Inflammatory macrophage treated with lipopolysaccharide for 4 hours (primary cell): ENCODE measurements at places on chromosomes 1 and 21.
A peak's percentile ranks its signal among the peaks of the same experiment; 100 is the strongest.

- peak; percentile 70 for DNase-seq
These were observed 48.2 kb downstream of the SPSB1 start for GRCh38 chr1:9340864-9341263.

- DNase-seq, result peak; percentile 8
These were observed 38.8 kb downstream of the WNT4 start for GRCh38 chr1:22104094-22104493.

DNA sequence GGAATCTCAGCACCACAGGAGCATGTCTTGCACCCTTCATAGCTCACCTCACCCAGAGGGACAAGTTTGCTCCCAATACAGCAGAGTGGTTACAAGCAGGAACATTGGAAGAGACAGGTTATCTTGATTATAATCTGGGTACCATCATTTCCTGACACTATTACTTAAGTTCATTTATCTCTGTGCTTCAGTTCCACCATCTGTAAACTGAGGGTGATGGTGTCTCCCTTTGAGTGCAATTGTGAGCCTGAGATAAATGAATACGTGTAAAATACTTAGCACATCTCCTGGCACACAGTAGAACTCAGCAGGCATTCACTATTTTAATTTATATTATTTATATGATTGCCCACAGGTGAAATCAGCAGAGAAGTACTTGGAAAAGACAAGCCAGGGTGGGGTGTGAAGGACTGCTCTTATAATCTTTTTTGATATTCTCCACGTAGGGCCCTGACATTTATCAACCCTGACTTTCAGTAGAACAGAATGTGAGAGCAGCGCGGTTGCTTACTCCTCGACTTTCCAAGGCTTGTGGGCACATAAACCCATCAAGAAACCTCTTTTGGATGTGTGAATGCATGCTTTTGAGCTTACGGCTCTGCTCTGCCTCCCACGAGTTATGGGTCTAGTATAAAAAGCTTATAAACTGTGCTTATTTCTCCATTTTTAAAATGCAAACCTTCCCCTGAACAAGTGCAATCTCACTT, 34.9 kb downstream of the DUSP10 start:
- no peak for DNase-seq

GRCh38 chr1:22772014-22772413, 61.4 kb downstream of the EPHB2 start:
- no peak for DNase-seq

GRCh38 chr1:157111396-157112165, 12.0 kb upstream of the ETV3L start:
- no peak for DNase-seq

DNA sequence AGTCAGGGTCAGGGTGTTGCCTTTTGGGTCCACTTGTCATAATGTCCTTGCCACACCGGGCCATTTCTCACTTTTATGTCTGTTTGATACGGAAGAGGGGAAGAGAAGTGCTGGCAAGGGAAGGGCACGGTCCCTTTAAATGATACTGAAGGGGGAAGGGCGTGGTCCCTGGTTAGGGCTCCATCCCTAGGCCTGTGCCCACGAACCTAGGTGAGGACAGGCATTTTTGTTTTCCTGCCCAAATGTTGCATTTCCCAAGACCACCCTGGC, 25.2 kb downstream of the B3GALT5 start:
- no peak for DNase-seq

DNA sequence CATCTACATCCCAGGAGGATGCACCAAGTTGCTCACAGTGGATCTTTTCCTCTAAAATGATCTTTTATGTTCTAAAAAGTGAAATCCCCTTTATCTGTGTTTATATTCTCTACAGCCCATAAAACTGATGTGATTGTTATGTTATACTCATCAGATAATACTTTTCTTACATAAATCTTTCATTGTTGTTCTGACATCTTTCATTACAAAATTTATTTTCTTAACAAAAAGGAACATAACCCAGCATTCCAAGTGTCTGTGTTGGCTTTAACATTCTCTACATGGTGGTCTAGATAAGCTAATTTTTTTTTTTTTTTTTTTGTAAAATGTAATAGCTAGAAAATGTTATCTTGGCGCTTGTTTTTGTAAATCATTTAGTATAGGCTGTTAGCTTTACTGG, 8.3 kb upstream of the CACYBP start:
- no peak for DNase-seq

- no peak for DNase-seq
These were observed 35.3 kb downstream of the RGS8 start for GRCh38 chr1:182649041-182649440.

- peak; percentile 70 for DNase-seq
These were observed 50.3 kb upstream of the COA6 start for GRCh38 chr1:234322979-234323378.

GRCh38 chr1:161082996-161083747, 6.2 kb downstream of the NECTIN4 start:
- peak; percentile 98 for DNase-seq

- peak; percentile 93 for DNase-seq
These were observed 78.0 kb downstream of the STUM start for GRCh38 chr1:226626577-226626956.

- DNase-seq, result peak; percentile 55
These were observed 2.7 kb downstream of the RORC start for GRCh38 chr1:151828921-151829320.

DNA sequence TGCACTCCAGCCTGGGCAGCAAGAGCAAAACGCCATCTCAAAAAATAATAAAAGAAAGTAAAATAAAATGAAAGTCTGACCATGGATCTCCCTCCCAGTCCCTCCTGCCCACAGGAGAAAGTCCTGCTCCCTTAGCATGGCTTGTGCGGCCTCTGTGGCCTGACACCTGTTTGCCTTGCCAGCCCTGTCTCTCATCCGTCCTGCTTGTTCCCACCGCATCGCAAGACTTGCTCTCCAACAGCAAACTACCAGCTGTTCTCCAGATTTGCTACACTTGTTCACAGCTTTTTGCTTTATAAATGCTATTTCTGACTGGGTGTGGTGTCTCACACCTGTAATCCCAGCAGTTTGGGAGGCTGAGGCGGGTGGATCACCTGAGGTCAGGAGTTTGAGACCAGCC, 2.7 kb downstream of the ETV3L start:
- no peak for DNase-seq

DNA sequence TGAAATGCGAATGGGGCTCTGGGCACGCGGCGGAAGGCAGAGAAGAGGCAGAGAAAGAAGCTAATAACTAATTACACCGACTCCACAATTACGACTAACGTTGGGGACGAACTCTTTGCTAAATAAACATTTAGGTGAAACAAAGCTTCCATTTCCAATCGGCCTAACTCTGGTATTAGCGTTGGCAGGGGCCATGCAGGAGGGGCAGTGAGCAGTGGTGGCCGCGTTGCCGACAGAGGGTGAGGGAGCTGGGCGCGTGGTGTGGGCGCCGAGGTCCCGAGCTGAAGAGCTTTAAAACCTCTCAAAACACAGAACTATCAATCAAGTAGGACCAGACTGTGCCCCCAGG, 553 bp upstream of the NDUFV3 start:
- DNase-seq, result no peak

- peak; percentile 88 for DNase-seq
These were observed 26.4 kb downstream of the OPTC start for GRCh38 chr1:203520315-203520714.

DNA sequence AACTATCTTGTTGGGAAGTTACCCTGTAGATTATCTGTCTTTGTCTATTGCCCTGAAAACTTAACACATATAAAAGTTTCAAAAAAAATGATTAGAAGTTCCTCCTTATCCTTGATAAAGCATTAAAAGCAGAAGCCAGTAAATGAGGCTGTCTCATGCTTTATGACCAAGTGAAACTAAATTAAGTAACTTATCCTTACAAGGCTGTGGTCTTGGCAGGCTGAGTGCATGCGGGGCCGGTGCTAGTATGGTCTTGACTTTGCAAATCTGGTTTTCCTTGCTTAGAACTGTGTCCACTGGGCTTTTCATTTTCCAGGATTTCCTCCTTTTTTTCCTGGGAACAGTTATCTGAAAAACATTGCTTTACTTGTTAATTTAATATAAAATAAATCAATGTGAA, 43.1 kb downstream of the PCNX2 start:
- DNase-seq, result peak; percentile 85

DNA sequence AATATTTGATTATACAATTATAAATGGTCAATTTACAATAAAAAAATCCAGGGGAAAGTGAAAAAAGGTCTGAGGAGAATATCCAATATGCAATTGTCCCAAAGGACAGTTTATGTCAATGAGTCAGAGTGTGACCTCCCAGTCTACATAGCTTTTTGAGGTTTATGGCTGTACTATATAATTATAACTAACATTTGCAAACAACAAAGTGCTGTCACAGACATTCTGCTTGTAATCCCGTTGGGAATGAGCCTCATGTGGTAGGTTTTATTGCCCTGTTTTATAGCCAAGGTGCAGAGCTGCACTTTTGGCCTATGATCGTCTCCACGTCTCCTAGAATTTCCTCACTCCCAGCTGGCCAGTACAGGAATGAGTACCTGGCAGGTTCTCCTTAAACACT, 103.8 kb downstream of the ADSS2 start:
- no peak for DNase-seq

GRCh38 chr1:179129702-179130473, 48.0 kb downstream of the TOR3A start:
- DNase-seq, result peak; percentile 87

DNA sequence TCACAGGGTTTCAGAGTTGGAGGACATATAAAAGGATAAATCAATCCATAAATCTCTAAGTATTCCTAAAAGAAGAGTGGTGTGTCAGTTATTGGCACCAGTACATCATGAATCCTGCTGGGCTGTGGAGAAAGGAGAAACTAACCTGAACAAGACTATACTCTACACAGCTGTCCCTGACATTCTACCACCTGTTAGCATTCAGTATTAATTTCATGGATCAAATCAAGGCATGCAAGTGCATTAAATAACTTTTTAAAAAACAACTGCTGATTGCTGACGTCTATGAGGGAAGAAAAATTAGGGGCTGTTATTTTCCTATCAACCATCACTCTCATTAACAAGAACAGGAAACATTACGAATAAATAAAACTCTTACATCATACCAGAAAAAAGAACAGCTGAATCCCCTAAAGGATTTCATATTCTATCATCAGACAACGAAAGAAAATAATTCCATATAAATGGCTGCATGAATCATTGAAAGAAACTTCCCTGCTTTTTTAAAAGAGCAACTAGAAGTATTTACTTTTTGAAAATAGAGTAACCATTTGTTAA, 121.7 kb downstream of the ATF6 start:
- DNase-seq, result no peak

GRCh38 chr1:160904783-160905616, 20.0 kb upstream of the ITLN1 start:
- no peak for DNase-seq

- peak; percentile 52 for DNase-seq
These were observed 9.5 kb downstream of the SCCPDH start for GRCh38 chr1:246733704-246734103.

DNA sequence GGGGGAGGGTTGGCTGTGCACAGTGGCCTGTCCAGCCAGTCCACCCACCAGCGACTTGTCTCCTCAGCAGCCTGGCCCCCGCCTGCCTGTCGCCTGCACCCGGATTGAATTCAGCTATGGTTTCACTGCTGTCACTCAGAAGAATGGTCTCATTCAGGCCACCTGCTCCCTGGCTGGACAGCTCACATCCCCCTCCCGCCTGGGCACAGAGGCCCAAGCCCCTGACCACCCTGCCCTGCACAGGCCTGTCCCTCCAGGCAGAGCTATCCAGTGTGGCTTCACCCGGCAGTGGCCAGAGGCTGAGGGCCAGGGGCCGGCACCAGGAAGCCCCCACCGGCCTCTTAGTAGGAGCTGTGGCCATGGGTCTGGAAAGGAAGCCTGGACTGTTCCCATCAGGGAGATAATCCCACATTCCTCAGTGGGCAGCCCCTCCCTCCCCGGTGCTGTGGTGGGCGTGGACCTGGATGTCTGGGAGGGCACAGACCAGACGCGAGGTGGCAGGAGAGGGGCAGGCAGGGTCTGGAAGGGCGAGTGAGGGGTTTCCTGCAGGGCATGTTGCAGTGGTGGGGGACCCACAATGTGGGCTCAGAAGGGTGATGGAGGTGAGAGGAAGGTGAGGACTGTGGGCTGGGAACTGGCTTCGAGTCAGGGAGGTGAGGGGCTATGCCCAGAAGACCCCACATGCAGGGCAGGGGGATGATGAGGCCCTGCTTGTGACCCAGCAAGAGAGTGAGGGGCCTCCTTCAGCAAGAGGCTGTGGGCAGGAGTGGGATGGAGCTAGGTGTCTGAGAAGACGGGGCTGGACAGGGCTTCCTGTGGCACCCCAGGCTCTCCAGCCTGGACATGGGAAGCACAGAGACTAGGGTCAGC, 30.4 kb downstream of the WNT9A start:
- DNase-seq, result no peak

DNA sequence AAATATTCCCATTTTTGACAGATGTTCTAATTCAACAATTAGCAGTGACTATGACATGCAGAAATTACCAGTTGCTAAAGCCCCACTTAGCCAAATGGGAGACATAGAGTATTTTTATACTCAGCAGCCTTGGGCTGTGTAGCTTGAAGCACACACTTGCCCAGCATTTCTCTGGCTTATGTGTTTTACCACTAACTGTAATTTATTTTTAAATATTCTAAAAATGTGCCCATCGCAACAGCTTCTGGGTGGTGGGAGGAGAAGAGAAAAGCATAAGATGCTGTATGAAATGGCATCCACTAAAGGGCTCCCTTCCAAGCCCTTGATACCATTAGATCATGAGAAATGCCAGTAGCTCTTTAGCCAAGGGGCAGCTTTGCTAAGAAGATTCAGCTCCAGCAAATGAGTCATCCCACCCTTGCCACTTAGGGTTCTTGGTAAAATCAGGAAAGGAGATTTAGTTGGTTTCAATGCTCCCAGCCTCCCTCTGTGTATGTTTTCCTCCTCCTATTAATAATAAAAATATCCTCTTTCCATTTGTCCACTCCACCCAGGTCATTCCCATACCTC, 462.7 kb upstream of the DEPDC1 start:
- no peak for DNase-seq

DNA sequence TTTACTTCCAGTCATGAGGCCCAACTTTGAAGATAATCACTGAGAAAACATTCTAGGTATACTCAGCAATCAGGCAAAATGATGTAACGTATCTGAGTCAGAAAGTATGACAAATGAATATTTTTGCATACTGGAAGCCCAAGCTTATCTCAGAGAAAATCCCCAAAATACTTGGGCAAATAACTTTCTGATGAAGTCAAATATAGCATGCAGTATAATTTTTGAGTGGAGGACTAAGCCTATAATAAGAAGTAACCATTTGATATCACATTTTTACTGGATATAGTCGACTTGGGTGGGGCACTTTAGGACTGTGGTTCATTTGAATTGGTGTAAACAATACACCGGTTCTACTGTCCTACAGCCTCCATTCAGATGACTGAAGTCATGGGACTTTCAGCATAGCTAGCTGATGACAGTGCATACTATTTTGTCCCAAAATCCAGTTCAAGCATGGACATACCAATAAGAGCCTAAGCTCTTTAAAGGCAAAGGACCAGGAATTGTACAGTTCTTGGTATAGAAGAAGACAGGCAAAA, 2.3 kb upstream of the GADD45A start:
- DNase-seq, result peak; percentile 89

DNA sequence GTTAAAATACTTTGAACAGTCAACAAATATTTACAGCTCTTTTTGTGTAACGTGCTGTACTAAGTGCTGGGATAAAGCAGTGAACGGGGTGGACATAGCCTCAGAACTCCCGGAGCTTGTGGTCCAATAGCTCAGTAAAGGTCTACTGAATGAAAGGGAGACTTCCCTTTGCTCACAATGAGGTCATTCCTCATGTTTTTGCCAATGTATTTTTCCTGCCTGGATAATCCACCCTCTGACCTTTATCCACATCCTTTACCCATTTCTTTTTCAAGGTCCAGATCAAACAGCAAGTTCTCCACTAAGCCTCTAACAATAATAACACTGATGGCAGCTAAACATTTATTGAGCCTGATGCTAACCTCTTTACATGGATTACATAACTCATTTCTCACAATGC, 55.9 kb downstream of the LEPR start:
- no peak for DNase-seq
